ENCODE measurements at places on chromosomes 1 and 21.
A peak's percentile ranks its signal among the peaks of the same experiment; 100 is the strongest.

- no peak for DNase-seq
These were observed 14.4 kb downstream of the HLX start for GRCh38 chr1:220893701-220894024.

GRCh38 chr1:172401892-172402291, 18.6 kb upstream of the C1orf105 start:
- no peak for DNase-seq

GRCh38 chr1:226993814-226994585, 53.9 kb downstream of the COQ8A start:
- peak; percentile 42 for DNase-seq

GRCh38 chr1:24917327-24918074, 12.6 kb downstream of the RUNX3 start:
- DNase-seq = no peak

- DNase-seq = no peak
These were observed 17.8 kb downstream of the GNG12 start for GRCh38 chr1:67815303-67816094.

DNA sequence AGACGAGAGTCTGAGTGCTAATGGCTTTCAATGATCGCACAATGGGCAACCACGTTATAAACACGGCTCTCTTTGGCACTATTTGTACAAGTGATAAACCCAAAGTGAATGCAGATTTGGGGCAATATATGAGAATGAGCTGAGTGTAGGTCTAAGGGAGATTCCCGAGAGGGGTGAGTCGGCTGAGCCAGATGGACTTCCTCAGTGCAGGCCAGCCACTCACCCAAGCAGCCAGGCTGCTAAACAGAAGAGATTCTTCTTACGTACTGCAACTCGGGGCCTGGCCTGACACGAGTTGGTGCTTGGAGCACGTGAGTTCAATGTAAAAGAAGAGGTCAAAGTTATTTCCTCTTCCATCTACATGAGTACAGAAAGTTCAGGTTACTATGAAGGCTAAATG, 6.2 kb upstream of the MIXL1 start:
- no peak for DNase-seq

DNA sequence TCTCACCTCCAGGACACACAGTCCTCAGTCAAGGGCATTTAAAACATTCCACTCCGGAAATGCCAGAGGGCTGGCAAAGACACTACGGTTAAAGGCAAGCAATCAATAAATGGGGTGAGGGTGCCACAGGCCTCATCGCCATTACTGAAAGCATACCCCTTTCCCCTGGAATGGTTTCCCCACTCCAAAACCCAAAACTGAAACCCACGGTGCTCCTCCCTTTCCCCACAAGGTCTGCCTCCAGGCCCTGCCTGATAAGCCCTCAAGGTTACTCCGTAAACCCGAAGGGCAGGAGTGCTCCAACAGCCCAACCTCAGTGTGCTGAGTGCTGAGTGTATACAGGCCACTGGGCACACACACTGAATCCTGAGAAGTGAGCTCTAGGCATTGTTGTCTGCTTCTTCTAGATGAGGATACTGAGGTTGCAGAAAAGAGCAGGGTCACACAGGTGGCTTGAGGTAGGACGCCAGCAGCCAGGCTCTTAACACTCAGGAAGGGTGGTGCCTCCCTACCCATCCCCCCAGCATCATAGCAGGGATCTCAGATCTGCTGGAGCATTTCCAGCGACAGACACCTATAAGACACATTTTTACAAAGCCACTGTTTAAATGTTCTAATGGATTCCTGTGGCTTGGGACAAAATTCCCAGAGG, 29.0 kb downstream of the SSBP3 start:
- DNase-seq = no peak

DNA sequence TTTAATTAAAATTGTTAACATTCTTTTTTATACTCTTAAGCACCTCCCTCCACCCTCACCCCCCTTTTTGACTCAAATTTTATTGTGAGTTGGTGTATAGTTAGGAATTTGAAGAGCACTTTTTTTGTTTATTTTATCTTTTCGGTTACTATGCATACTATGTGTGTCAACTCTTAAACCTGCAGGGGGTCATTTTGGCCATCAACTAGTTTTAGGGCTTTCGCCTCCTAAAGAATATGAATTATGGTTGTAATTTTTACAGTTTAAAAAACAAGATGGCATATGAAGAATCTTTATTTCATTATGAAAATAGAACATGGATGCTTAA, 9.7 kb downstream of the BACH1 start:
- DNase-seq = no peak

DNA sequence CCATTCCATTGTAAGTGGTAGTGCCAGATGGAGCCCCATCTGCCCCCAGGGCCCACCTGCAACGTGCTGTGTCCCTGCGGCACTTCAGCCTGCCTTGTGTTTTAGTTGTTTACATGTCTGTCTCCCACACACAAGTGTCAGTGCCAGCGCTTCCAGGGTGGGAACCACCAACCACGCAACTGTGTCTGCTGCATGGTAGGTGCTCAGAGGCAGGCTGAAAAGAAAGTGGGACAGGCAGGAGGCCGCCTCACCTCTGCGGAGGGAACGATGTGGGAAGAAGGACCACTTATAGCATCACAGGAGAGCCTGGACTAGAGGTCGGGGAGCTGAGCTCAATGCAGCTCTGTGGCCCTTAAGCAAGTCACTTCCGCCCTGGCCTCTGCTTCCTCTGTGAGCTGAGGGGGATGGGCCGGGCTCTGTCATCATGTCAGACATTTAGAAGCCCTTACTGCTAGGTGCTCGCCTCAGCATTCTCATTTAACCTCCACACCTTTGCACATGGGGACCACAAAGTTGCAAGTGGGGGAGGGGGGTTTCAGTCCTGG, 17.9 kb downstream of the SLC9A1 start:
- no peak for DNase-seq

- DNase-seq = no peak
These were observed 635.6 kb downstream of the PLA2G4A start for GRCh38 chr1:187464320-187464719.

DNA sequence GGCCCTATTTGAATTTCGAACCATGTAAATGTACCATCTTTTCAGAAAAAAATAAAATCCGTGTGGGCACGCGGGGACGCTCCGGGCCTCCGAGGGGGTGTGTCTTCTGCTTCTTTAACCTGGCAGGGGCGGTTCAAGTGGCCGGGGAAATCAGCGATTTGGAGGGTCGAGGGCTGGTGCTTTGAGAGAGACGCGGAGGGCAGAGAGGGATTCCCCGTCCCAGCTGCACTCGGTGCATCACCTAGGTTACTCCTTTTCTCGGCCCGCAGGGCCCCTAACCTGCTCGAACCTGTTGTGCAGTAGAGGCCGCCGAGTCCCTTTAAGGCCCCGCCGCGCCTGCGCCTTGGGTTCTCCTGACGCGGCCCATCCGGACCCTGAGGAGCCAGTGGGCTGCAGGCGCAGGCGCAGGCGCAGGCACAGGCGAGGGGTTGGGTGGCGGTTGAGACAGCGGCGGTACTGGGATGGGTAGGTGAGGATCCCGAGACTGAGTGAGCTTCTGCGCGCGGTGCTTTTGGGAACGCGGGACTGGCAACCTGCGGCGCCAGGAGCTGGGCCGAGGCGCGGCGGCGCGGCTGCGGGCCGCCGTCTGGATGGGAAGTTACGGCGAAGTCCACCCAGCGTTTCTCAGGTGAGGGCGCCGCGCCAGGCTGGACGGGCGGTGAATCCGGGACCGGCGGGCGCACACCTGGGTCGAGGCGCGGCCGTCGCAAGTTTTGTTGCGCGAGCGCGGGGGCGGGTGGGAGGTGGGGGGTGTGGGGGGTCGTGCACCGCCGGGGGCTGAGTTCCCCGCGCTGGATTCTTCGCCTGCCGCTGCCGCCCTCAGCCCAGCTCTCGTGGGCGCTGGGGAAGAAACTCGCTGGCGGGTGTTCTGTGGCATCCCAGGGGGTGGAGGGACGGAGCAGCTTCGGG, at the start of gene NBPF3:
TSS of gene NBPF3 (plus strand) at position 417 of the 909 bp plus-strand sequence. CDS start 4,950 bp downstream, outside the sequence.
- DNase-seq = peak; percentile 95

DNA sequence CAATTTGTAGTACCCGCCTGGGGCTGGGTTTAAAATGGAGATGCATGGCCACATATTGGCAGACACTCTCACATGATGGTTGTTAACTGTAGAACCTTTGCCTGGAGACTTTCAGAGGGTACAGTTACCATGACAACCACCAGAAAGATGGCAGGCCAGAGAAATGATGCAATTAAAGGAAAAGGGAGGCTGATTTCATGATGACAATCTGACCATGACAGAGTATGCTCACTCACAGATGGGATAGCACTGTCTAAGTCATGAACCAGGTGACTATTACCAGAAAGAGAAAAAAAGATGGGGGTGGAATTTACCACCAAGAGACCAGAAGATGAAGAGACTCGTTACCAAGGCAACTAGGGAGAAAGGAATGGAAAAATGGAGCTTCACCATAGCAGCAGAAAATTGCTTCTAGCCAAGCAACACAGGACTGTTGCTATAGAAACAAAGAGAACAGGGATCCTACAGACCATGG, 3.5 kb upstream of the TRIT1 start:
- no peak for DNase-seq

DNA sequence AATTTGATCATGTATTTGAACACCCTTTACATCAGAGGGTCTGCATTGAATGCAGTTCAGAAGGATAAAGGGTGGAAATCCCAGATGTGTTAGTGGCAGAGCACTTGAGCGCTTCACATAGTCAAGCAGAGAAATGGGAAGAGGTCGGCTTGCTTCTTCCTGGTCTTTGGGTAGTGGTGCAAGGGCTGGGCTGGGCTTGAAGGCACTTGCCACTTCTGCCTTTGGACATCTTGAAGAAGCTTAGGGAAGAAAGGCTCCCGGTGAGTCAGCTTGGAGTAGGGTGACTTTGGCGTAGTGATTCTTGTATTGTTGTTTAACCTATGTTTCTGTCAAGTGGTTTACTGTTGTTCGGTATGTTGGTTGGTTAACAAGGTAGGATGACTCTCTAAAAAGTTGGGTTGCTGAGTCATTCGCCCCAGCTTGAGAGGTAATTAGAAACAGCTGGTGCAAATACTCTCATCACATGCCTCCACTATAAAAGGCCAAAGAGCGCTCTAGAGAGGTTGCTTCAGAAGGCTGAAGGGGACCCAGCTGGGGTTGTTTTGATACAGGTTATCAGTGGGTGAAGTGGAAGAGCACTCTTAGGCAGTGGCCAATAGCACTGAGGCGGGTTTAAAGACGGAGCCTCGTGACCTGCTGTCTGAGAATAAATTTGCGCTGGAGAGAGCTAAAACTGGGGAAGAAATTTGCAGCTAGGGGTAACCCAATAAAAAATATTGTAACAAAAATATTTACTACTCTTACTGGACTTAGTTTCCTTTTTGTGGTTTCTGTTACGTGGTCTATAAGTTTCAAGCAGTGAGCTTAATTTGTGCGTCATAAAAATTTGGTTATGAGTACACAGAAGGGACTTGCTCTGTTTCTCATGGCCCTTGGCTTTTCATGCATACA, 1.4 kb downstream of the BACH1 start:
- peak; percentile 8 for DNase-seq

DNA sequence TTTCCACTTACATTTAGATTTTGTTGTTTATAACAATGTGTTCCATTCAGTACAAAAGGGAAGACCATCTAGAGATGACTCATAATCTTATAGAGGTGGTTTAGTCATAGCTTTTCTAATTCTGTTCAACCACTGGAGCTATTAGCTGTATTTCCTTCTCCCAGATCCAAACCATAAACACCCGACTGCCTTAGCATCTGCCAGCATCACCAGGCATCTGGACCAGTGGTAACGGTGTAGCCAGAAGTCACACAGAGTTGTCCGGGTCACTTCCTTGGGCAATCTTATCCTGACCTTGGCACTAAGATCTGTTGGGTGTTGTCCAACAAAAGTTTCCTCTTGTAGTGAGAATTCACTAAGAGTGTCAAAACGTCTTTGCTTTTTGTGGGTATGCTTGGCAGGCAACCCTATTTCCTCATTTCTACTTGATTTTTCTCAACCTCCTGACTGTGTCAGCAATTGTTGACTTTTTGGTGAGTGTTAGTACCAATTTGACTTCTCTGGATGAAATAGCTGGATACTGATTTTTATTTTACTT, 372.1 kb upstream of the B3GALT2 start:
- no peak for DNase-seq

DNA sequence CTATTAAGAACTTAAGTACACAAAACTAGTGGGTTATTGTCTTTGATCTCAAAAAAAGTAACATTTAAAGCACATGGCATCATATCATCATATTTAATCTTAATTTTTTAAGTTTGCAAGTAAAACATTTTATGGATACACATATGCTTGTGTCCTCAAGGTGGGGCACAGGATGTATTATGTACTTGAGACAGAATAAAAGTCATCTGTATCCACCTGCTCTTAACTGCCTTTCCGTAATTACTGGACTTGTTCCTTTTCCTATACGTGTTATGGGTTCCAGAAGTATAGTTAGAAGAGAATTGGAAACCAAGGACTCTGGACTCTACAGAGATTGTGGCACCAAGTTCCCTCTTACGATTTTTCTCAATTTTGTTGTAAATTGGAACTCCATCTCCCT, 79.4 kb downstream of the FCRL5 start:
- no peak for DNase-seq

GRCh38 chr1:35112668-35113067, 33.5 kb downstream of the ZMYM1 start:
- no peak for DNase-seq

GRCh38 chr1:34164771-34165391, at the start of gene CSMD2:
TSS of gene CSMD2 (minus strand) at chr1:34165230. CDS start at chr1:34165097, 133 bp downstream.
- peak; percentile 70 for DNase-seq

DNA sequence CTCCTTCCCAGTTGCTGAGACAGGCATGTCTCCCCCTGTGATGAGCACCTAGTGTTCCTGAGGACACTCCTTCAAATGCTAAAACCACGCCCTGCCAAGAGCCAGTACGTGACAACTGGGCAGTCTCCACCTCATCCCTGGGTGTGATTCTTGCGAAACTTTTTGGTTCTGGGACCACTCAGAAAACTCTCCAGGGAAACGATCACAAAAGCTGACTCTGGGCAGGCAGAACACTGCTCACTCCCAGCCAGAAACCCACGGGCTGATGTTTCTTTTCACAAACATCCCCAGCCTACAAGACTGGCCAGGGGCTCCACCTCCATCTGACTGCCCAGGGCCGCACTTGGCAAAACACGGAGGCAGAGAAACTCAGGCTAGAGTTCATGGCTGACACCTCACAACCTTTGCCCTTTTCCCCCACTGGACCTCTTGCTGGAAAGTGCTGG, 24.4 kb downstream of the DHRS3 start:
- no peak for DNase-seq

DNA sequence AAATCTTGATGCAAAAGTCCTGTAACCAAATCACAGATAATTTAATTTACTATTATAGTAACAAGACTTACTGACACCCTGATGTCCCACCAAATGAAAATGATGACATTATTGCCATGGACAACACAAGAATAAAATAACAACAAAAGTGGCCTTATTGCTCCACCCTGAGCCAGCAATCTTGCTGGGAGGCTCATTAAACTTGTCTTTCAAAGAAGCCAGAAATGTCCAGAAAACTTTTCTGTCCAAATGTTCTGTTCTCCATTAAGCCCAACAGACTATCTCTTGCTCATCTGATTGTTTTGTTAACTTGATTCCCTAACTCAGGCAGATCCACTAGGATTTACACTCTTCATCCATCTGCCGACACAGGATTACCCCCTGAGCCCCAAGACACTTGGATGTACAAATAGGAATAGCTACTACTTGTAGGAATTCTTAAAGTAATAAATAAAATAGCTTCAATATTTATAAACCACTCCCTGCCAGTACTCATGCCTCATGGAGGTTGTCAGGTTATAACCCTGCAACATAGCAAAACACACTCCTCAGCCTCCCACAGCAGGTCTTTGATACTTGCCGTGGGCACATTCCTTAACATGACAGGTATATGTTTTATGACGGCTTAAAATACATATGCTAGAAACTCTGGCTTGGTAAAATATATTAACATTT, 84.9 kb downstream of the PTPN14 start:
- DNase-seq = no peak

All from nephron progenitor cell (in vitro differentiated cells).